Activated CD4-positive, alpha-beta memory T cell treated with anti-CD3 and anti-CD28 coated beads for 36 hours (primary cell): ENCODE measurements at places on chromosomes 5 and 9. TPM values are rescaled to one million over a fixed set of nuclear protein-coding genes. Genes with fewer than 3 reads are reported as not detected.

The TMED7 gene
- total RNA-seq = 42.2 TPM

The LCN6 gene
- total RNA-seq = not detected

The GALNT12 gene
- 7.9 TPM for total RNA-seq

The WDR38 gene
- total RNA-seq = not detected

The MLLT3 gene
- total RNA-seq = 30.8 TPM

The TTC33 gene
- total RNA-seq = 30.2 TPM

The ESM1 gene
- 0.56 TPM for total RNA-seq
